ENCODE measurements at places on chromosomes 6 and 20.

- no peak for DNase-seq
Measured at GRCh38 chr6:106528521-106528920, 100.8 kb downstream of the RTN4IP1 start.

- DNase-seq: no peak
Measured at GRCh38 chr6:99036672-99037071, 88.9 kb upstream of the FBXL4 start.

- DNase-seq: no peak
Measured at GRCh38 chr20:59519707-59520014, 84.7 kb upstream of the PHACTR3 start.

DNA sequence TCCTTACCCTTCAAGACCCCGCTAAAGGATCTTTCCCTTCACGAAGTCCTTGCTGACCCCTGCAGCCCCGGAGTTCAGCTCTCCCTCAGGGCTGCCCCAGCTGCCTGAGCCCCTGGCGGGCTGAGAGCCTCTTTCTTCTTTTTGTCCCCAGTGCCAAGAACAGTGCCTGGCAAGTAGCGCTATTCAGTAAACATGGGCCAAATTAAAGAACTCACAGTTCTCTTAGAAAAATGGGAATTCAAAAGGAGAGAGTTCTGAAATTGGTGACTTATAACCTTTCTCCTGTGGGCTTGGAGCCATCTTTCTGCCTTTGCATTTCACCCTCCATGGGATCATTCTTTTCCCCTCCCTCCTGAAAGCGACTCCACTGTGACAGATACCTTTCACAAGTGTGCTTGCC is 227.2 kb downstream of the TMEM242 start:
- DNase-seq: no peak

- no peak for DNase-seq
Measured at GRCh38 chr6:32607263-32607987, 17.8 kb upstream of the HLA-DRB1 start.
